ENCODE measurements at places on chromosomes 11 and 22.

- ATAC-seq = peak; percentile 24
Observed at GRCh38 chr11:65919573-65920371, 546 bp downstream of the DRAP1 start.

DNA sequence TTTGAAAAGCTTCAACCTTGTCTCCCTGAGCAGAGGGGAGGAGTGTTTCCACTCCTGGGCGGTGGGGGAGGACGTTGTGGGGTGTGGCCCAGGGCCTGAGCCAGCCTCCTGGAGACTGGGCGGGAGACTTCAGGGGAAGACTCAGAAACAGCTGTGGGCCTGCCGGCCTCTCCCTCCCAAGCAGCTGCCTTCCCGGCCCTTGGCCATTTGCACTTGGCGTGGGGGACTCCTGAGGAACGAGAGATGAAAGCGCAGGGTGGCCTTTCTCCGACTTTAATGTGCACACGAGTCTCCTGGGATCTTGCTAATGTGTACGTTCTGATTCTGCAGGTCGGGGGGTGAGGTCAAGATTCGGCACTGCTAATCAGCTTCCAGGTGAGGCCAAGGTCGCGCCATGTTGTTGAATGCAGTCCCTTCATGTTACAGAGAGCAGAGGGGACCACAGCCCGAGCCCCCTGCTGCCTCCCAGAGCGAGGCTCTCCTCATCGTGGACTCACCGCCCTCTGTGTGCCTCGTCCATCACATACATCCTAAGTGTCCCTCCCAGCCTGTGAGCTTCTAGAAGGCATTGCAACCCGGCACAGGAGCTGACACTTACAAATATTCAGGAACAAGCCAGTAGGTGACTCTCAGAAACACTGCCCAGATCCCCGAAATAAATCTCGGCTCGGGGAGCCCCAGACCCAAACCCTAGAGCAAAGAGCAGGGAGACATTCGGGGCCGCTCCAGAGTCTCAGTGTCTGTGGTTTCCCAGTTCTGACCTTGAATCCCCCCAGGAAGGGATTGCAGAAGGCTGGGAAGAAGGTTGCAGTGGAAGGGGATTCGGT is 7.7 kb downstream of the LIF start:
- ATAC-seq = peak; percentile 52

- ATAC-seq = peak; percentile 61
Observed at GRCh38 chr22:32603651-32604540, 129.3 kb downstream of the FBXO7 start.

DNA sequence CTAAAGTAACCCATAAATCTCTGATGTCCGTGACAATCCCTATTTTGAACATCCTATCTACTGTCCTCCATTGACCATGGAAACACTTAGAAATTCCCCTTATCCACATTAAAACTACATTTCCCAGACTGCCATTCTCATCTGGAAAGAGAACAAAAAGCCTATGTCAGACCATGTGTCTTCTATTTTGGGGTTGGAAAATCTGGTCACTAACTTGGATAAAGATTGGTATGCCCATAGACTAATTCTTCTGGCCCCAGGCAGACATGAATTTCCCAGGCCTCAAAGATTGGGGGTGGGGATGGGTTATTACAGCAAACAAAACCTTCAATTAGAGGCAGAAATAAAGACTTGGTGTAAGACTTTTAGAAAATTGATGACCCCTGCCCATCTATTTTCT is 30.9 kb upstream of the CREB3L1 start:
- ATAC-seq = no peak

GRCh38 chr22:37818409-37819104 is 4.6 kb upstream of the GALR3 start:
- ATAC-seq = peak; percentile 53

- no peak for ATAC-seq
Observed at GRCh38 chr11:11293798-11294550, 59.1 kb downstream of the CSNK2A3 start.

DNA sequence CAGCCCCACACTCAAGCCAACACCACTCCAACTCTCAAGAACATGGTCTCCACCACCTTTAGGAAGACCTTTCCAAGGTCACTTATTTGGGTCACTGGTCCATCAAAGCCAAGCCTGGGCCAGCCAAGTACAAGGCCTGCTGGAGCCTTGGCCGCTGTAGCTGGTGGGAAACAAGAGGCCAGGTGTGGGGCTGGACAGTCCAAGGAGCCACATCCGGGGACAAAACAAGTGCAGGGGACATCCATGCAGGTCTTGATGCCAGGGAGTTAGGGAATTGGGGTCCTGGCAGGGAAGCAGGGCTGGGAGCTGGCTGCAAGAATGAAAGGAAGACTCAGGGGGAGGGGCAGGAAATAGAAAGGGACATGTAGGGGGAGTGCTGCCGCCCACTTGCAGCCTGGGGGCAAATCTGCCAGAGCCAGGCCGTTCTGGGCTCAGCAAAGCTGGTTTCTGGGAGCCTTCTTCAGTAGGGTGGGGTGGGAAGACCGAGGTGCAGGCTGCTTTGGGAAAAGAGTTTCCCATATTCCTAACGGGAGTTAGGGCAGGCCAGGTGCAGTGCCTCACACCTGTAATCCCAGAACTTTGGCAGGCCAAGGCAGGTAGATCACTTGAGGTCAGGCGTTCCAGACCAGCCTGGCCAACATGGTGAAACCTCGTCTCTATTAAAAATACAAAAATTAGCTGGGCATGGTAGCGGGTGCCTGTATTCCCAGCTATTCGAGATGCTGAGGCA is 69.5 kb upstream of the ATXN10 start:
- no peak for ATAC-seq

DNA sequence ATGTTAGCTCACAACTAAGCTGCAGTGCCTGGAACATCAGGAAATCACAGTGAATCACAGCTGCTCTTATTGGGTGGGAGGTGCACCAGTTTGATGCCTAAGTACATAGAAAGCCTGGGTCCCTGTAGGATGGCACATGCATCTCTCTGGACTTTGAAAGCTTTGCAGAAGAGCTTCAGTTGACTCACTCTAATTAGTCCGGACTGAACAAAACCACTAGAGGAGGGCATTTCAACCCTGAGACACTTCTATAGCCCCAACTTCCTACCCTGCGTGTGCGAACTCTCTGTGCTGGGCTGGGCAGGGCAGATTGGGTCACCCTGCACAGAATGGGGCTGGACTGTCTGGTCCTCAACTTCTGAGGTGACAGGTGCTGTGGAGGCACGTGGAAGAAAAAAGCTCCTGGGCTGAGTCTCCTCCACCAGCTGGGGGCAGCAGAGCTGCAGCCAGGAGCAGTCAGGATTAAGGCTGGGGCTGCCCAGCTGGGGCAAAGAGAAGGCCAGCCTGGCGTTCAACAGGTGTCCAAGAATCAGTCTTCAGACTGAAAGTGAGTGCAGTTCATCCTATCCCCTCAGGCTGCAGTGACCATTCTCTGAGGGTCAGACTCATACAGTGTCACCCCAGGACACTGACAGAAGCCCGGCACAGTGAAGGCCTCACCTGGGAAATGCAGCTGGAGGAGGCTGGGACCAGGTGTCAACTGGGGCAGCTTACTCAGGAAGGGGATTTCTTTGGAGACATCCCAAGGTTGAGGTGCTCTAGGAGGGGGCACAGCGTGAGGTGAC is 22.1 kb downstream of the GGTLC2 start:
- no peak for ATAC-seq

Data from gastroesophageal sphincter (tissue), 4 donors.